ENCODE measurements at places on chromosomes 3 and 15. TPM values are rescaled to one million over a fixed set of nuclear protein-coding genes. Genes with fewer than 3 reads are reported as not detected.

DNA sequence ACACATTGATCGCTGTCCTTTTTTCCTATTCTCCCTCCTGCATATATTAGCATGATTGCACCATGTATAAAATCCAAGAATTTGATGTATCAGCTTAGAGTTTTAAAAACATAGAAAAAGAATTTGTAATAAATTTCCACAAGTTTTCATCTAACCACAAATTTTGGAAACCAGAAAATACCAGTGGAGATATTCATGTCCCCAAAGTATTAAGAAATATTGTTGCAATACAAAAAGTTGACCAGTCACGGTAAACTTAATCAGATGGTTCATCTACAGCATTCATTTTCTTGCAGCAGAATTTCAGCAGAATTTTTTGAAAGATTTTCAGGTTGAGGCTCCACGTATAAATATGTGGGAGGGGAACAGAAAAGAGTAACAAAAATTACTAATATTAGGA is 500.9 kb upstream of the MDFIC2 start:
- no peak for DNase-seq

DNA sequence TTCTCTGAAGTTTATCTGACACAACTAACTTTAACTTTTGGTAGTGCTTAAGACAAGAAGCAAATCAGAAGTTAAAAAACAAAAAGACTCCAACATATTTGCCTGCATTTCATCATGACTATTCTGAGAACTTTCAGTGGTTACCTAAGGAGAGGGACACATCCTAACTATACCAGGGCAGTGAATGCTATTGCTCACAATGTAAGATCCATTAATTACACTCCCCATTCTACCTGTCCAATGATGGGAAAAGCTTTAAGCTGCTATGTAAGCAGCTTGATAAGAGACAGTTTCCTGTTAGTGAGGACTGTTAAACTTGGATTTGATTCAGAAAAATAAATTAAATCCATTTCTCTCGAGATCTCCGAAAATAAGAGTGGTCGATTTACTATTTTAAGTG is 37.5 kb downstream of the SERPINI1 start:
- no peak for DNase-seq

DNA sequence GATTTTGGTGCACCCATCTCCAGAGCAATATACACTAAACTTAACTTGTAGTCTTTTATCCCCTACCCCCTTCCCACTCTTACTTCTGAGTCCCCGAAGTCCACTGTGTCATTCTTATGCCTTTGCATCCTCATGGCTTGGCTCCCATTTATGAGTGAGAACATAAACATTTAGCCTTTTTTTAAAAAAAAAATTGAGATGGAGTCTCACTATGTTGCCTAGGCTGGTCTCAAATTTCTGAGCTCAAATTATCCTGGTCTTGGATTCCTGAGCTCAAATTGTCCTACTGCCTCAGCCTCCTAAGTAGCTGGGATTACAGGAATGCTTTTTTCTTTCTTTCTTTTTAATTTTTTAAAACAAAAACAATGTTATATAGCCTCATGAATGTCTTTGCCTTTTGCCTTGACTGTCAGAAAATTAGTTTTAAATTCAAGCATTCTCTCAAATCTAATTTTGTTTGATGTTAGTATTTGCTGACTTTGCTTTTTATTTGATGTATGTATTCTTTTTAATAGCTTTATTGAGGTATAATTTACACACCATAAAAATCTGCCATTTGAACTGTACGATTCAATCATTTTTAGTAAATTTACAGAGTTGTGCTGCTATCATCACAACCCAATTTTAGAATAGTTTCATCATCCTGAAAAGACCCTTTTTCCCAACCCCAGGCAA is 46.9 kb downstream of the NFKBIZ start:
- DNase-seq, result peak; percentile 13

DNA sequence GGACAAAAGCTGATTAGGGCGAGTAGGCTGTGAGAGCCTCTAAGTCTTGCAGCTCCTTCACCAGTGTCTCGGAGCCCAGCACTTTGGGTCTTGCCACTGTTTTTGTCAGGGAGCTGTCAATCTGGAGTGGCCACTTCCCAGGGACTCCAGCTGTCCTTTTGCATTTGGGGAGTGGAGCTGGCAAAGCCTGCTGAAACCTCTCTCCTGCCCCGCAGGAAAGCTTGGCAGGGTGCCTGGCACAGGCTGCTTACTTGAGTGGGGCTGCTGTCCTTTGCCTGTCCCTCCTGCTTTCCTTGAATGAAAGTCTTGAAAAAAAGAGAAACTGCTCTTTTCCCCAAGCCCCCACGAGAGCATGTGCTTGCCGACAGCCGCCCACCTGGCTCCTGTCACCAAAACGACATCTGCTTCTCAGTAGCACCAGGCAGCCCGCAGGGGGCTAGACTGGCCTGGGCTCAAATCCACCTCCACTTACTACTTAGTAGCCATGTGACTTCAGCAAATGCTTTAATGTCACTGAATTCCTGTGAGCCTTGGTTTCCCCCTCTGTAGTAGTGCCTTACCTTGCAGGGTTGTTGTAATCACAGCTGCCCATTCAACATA is 13.7 kb downstream of the USP13 start:
- DNase-seq, result peak; percentile 26

The DNAJC19 gene
- polyA plus RNA-seq, result 31.5 TPM
